Foreskin fibroblast (primary cell): ENCODE measurements at places on chromosomes 6 and 20.

DNA sequence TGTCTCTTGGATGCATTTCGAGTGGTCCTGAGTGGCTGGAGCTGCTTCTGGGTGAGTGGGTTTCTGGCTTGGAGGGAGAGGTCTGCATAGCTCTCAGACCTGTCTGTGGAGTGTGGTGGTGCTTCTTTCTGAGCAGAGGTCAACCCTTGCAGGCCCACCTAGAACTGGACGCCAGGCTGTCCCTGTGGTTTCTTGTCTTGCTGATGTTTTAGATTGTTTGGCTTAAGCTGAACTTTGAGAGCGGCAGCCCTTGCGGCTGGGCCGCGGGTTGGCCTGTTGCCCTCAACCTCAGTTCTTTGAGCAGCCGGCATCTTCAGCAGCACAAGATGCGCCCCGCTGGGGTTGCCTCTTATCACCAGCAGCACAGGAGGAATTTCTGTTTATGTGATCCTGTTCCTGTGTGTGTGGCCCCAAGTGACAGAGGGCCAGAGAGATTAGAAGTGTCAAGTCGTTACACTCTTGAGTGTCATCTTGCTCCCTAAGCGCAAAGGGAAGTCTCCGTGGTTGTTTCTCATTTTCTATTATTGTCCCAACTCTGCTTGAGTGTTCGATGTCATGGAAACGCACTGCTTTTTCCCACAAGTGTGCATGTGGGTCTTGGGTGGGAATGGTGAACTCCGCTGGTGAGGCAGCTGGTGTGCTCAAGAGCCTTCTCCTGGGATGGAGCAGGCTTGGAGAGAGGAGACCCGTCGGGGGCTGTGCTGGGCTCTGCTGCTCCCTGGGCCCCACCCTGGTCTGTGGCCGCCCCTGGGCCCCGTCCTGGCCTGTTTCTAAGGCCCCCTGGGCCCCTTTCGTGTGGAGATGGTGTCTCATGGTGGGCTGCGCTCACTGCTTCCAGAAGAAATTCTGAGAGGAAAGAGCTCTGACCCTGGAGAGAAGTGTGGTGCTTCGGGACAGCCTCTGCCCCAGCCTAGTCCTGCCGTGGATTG, 20.1 kb upstream of the SLC22A1 start:
- DNase-seq: no peak

DNA sequence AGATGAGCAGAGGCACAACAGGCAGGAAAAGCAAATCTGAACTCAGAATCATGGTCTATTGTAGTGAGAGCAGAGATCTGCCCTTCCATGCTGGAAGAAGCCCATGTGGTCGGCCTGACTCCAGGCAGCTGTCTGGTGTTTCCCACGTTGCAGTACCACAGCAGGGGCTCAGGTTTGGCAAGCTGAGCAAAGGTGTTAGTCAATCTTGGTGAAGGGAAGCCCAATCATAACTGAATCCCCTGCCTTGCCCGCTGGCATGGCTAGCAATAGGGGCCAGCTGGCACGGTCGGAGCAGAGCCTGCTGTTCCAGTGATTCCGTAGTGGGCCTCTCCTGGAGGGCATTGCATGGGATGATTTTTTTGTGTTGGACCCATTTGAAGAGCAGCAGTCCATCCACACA, 17.8 kb upstream of the CCR6 start:
- no peak for DNase-seq

- no peak for DNase-seq
These were observed 462 bp upstream of the SLC35B3 start for GRCh38 chr6:8435845-8436168.

GRCh38 chr6:75402296-75402695, 91.3 kb downstream of the FILIP1 start:
- DNase-seq: peak; percentile 82

DNA sequence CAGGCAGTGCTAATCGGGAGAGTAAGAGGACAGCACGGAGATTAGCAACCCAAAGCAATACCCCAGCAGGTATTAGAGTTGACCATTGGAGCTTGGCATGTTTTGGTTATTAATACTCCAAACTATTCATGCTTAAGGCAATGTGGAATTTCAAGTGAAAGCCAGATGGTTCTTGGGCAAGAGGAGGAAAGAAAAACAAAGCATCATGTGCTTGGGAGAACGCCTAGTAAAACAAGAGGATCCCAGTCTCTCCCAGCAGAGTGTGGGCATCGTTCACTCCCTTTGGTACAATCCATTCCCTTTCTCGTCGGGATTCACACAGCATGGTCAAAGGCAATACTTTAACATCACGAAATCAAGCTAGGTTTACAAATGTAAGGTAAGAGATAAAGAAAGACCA, 349.8 kb downstream of the PRKN start:
- DNase-seq: peak; percentile 88

DNA sequence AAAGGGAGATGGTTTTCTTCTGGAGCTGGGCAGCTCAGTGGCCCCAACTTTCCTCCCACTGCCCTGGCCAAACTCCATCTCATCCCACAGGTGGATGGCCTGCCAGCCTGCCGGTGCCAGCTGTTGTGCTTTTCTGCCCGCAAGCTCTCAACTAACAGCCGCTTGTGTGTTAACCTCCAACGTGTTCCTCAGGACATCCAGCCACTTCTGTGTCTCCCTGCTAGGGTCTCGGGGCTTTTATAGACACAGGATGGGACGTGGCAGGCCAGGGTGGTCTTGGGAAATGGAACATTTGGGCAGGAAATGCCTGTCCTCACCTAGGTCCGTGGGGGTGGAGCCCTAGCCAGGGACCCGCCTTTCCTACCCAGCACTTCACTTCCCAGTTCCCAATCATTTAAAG, 171.1 kb upstream of the RGS17 start:
- DNase-seq: no peak

DNA sequence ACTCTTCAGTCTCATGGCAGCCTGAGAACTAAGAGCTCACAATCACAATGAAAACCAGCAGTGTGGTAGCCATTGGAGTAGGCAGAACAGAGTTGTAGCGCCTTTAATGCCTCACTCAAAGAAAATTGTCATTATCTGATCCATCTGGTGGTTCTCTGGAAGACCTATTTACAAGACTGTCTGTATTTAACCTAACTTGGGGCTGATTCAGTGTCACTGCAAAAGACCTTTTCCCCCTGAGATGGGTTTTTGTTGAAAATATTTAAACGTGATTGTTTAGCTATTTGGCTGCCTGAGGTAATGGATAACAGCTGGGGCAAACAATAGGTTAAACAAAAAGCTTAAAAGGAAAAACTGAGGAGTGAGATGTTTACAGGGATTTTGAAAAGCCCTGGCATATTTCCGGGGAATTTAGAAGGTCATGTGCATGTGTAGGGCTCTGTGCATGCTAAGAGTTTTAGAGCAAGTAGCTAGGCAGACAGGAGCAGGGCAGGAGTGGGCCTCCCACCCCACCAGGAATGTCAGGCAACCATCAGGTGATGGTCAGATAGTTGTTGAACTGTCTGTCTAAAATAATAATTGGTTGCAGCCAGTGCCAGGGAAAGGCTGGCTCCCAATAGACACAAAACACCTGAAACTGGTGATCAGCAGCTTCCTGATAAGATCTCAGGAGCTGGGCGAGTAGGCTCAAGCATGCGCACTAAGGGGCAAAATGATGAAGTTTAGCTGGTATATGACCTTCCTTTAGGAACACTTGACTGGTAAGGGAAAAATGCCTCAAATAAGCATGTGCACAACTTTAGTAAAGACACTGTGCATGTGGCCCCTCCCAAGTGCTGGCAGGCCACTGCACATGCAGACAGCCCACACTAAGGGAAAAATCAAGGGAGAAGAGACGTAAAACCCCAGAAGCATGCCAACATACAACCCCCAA, 70.8 kb upstream of the AKIRIN2 start:
- no peak for DNase-seq

- peak; percentile 13 for DNase-seq
These were observed 224.5 kb upstream of the AGPAT4 start for GRCh38 chr6:161498359-161498758.

DNA sequence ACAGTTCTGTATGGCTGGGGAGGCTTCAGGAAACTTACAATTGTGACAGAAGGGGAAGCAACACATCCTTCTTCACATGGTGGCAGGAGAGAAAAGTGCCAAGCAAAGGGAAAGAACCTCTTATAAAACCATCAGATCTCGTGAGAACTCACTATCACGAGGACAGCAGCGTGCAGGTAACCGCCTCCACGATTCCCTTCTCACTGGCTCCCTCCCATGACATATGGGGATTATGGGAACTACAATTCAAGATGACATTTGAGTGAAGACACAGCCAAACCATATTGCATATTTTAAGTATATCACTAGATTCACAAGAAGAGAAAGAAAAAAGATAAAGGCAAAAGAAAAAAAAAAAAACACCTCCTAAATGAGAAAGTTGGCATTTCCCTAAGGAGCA, 431.9 kb upstream of the RGS17 start:
- DNase-seq: no peak

GRCh38 chr6:111154981-111155380, 67.7 kb downstream of the SLC16A10 start:
- no peak for DNase-seq

DNA sequence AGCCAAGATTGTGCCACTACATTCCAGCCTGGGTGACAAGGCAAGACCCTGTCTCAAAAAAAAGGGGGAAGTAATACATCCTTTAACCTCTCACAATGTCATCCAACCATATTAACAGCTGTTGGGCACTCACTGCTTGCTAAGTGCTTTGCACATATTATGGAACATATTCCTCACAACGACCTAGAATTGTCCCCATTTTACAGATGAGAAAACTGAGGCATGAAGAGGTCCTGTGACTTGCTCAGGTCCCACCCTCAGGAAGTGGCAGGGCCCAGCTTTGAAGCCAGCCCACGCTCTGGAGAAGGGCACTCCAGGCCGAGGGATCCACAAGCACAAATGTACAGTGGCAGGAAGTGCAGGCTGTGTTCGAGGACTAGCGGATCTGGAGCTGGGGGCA, 33.3 kb downstream of the BPIFB1 start:
- no peak for DNase-seq

GRCh38 chr20:7085467-7085866, 318.0 kb downstream of the BMP2 start:
- no peak for DNase-seq

- DNase-seq: peak; percentile 81
These were observed 71.2 kb downstream of the PDE7B start for GRCh38 chr6:135922746-135923145.

GRCh38 chr20:33660035-33660684, 2.0 kb upstream of the C20orf144 start:
- DNase-seq: no peak

DNA sequence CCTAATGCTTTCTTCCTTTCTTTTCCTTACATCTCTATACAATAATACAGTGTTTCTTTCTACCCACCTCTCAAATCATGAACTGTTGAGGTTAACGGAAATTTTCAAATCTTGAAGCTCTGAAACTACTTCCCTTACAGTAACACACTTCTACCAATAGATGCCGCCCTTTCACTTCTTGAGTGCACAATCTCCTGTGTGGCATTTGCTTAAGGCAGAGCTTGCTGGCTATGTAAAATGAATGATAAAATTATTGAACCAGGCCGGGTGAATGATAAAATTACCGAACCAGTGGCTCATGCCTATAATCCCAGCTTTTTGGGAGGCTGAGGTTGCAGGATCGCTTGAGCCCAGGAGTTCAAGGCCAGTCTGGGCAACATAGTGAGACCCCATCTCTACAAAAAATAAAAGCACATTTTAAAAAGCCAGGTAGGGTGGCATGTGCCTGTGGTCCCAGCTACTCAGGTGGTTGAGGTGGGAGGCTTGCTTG, 56.8 kb downstream of the KCNS1 start:
- peak; percentile 87 for DNase-seq

- DNase-seq: no peak
These were observed 33.1 kb upstream of the CMTR1 start for GRCh38 chr6:37399795-37400490.

DNA sequence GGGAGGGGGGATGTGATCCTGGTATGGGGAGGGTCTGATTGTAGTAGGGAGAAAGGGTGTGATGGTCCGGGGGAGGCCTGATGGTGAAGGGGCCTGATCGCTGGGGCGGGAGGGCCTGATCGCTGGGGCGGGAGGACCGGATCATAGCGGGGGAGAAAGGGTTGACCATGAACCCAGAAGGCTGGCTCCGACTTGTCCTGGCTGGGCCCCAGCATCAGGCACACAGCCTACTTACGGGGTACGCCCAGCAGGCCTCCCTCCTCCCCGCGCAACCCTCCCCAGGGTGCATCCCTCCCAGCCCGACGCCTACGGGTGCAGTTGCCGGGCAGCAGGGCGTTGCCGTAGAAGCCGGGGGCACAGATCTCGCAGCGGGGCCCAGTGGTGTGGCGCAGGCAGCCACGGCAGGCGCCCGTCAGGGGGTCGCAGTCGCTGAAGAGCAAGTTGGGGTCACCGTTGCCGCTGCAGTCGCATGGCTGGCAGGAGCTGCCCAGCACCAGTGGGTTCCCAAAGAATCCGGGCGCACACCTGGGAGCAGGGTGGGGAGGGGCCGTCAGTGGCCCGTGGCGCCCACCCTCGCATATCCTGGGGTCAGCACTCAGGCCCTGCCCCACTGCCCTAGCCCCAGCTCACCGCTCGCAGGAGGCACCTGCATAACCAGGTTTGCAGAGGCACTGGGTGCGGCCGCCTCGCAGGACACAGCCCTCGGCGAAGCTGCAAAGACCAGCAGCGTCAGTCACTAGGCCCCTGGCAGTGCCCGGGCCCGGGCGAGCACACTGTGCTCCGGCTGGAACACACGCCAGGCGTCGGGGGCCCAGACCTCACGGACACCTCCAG, 20.6 kb downstream of the ADRM1 start:
- DNase-seq: no peak

- no peak for DNase-seq
These were observed 66.3 kb downstream of the RBM38 start for GRCh38 chr20:57457243-57458095.

DNA sequence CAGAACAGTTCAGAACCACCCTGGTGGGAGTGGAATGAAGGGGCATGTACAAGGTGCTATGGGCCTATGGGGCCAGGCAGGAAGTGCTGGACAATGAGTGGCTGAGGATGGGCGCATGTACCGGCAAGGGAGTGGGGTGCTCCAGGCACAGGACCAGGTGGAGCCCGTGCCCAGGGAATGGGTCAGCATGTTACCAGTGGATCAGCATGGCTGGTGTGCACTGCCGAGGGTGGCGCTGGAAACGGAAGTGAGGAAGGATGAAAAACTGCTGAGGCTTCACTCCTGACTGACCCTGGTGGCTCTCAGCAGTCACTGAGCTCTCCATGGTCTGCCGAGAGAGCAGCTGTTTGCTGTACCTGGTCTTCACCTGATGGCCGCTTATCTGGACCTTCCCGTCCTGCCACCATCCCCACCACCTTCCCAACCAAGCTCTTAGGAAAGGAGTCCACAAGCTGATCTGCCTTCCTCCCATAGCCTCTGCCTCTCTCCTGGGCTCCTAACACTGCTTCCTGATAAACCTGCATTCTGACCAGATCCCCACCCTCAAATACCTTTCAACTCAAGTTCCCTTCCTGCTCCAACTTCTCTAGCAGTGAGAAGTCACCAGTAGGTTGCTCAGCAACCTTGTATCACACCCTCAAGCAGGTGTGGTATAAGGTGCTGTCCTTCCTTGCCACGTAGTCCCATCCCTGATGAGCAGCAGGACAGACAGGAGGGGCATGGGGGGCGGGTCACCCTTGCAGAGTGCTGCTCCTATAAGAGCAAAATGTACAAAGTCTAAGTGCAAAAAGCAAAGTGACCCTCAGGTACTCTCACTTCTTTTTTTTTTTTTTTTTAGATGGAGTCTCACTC, 7.1 kb downstream of the UQCC2 start:
- no peak for DNase-seq
